CD4-positive, alpha-beta T cell treated with Interleukin-6 at 100 ng/mL for 8 hours (primary cell): ENCODE measurements at places on chromosomes 7 and 10.

GRCh38 chr10:49499305-49499851 lies 39.5 kb downstream of the ERCC6 start:
- DNase-seq: no peak

GRCh38 chr10:21092683-21093524 lies 195.8 kb upstream of the NEBL start:
- no peak for DNase-seq

- no peak for DNase-seq
Measured at GRCh38 chr7:116024826-116025809, 5.4 kb downstream of the TFEC start.

DNA sequence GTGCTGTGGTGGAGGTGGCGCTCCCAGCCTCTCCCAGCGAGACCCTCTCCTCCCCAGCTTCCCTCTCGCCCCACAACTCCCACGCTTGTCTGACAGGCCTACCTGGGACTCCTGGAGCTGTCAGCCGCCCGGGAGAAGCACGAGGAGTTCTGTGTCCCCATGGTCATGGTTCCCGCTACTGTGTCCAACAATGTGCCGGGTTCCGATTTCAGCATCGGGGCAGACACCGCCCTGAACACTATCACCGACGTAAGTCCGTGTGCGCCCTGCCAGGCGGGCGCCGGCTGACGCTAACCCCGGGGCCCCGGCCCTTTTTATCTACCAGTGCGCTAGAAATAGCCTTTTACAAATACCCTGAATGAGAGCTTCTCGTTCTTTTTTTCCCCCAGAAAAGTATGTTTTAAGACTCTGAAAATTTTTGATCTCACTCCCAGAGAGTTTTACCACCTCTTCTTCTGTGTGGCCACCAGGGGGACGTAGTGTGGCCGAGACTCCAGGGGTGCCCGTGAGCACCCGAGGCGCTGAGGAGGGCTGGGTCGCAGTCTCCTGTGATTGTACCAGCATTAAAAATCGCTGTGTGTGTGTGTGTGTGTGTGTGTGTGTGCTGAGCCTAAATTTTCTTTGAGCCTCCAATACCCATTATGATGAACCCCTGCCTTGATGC lies 52.6 kb downstream of the PFKP start:
- DNase-seq: no peak
